Fibroblast of skin of back (primary cell): ENCODE measurements at places on chromosomes 7 and 10.

DNA sequence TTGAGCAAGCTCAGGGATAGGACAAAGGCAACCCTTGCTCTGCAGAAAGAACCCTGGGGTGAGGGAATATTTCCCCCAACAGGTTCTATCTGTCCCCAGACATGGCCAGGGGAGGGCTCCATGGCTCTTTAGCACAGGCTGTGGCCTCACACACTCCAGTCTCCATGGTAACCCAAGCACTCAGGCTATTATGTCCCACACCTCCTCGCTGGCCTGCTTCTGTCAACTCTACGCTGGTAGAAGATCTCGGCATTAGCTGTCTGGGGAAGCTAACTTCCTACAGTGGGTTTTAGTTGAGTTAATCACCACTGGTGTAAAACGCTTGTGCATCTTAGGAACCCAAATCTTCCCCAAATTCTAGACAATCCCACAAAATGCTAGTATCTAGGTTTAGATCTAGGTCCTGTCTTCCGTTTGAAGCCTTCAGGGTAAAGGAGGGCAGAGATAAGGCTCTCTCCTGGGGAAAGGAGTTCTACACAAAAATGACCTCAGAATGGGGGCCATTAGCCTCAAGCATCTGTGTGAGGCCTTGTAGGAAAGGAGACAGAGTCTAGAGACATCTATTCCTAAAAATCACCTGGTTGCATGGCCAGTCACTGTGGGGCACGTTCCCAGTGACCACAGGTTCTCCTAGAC is 36.7 kb upstream of the SLIT1 start:
- DNase-seq = no peak

GRCh38 chr7:153413540-153414287 is 638.5 kb upstream of the DPP6 start:
- no peak for DNase-seq

DNA sequence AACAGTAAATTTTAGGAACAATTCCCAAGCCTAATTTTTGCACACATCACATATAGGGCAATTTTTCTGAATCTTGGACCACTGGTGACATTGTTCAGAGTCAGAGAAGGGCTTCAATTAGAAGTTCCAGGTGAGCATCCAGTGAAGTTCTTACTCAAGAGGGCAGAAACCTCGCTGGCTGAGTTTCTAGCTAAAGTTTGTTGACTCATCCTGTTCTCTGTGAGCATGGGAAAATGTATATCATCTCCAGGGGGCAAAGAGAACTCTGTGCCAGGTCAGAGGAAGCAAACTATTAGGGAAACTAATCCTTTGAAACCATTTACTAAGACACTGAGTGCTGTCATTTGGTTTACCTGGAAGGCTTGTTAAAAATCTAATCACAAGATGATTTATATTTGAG is 695.6 kb upstream of the IGFBP3 start:
- peak; percentile 43 for DNase-seq

GRCh38 chr10:109996766-109997171 is 11.0 kb upstream of the ADD3 start:
- no peak for DNase-seq

GRCh38 chr10:80351220-80351619 is 5.3 kb downstream of the DYDC1 start:
- DNase-seq = no peak

DNA sequence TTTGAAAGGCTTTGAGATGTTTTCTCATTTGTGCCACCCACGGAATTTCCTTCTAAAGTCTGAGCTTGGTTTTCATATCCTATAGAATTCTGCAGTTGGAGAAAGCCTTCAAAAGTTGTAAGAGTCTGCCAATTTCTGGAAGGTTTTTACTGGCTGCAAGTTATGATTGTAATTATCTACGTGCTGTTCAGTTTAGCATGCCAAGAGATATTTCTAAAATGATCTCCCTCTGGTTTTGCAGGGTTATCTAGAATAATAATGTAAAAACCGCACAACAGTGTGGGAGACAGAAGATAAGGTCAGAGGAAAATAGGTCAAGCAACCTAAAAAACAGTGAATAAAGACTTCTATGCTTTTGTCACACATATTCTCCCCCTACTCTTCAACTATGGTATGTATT is 69.3 kb downstream of the MTERF1 start:
- peak; percentile 4 for DNase-seq

DNA sequence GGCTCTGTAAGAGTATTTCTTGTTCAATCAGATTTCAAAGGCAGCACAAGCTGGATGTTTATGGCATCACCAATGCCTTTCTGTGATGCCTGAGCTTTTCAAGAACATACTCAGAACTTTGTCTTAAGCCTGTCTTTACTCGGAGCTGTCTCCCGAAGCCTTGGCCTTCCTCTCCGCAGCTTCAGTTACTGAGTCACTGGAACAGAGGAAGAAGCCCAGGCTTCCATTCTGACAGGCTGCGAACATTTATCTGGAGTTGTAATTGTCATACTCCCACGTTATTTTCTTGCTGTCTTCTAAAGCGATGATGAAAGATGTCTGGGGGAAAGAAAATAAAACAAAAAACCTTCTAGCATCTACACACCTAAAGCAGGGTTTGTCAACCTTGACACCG is 43.9 kb downstream of the GRK5 start:
- peak; percentile 82 for DNase-seq
